Activated CD8-positive, alpha-beta memory T cell treated with anti-CD3 and anti-CD28 coated beads for 1 hour (primary cell): ENCODE measurements at places on chromosomes 7 and 10.

GRCh38 chr7:698515-699475 lies 27.7 kb upstream of the DNAAF5 start:
- DNase-seq = no peak

GRCh38 chr7:103009466-103010185 lies 65.0 kb downstream of the FBXL13 start:
- DNase-seq = no peak

GRCh38 chr7:28408960-28409715 lies 3.2 kb upstream of the CREB5 start:
- DNase-seq = peak; percentile 34

DNA sequence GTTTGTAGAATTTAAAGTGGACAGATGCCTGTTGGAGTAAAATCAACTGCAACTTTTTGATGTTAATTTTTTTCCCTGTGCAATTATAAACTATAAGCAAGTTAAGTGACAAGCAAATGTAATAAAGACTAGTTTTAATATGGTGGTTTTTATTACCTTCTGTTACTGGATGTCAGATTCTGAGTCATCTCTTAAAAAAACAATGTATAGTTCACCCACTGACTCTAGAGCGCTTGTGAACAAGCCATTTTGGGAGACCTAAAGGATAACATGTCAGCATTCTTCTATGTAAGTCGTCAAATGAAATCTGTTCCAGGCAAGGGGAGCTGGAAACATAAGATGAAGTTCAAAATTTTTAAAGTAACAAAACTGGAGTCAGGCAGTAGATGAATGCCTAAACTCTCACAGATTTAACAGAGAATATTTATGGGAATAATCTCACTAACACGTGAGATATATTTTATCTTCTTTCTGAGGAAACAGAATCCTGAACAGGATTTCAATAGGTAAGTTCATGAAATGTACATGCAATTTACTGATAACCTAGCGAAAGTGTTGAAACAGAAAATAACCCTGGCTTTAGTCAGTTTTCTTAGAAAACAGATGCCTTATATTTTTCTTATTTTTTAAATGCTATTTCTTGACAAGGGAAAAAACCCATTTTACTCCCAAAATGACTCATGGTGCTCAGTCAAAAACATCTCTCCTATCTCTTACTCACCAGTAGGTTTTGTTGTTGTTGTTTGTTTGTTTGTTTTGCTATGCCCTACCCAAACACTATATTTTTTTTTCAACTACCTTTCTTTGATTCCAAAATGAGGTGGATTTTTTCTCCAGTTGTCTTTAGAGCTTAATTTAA lies 91.7 kb downstream of the SLC39A12 start:
- DNase-seq = no peak

DNA sequence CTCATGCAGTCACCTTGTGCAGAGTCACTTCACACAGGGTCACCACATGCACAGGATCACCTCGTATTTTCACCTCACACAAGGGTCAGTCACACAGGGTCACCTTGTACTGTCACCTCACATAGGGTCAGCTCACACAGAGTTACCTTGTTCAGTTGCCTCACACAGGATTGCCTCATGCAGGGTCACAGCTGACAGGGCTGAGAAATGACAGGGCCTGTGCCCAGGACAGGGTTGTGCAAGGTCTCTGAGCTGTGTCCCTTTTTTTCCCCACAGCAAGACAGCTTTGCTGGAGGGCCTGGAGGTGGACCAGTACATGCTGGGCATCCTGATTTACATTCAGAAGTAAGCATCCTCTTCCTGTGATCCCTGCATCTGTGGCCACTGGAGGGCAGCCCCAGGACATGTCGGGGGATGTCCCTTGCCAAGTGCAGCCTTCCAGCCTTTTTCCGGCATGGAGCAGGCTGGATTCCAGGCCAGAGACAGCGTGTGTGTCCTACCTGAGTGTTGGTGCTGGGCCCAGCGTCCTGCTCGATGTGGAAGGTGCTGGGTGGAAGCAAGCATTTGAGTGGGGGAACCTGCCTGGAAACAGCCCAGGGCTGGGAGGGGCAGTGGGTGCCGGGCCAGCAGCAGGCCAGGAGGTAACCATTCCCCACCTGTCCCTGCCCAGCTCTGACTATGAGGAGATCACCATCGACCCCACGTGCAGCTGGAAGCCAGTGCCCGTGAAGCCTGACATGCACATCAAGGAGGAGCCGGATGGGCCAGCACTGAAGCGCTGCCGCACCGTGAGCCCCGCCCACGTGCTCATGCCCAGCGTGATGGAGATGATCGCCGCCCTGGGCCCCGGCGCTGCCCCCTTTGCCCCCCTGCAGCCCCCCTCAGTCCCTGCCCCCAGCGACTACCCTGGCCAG lies 16.3 kb downstream of the ZMIZ2 start:
- no peak for DNase-seq

- DNase-seq = no peak
Measured at GRCh38 chr10:5832946-5833345, 19.7 kb upstream of the GDI2 start.

GRCh38 chr10:113858541-113858940 lies 4.1 kb downstream of the NHLRC2 start:
- DNase-seq = no peak

DNA sequence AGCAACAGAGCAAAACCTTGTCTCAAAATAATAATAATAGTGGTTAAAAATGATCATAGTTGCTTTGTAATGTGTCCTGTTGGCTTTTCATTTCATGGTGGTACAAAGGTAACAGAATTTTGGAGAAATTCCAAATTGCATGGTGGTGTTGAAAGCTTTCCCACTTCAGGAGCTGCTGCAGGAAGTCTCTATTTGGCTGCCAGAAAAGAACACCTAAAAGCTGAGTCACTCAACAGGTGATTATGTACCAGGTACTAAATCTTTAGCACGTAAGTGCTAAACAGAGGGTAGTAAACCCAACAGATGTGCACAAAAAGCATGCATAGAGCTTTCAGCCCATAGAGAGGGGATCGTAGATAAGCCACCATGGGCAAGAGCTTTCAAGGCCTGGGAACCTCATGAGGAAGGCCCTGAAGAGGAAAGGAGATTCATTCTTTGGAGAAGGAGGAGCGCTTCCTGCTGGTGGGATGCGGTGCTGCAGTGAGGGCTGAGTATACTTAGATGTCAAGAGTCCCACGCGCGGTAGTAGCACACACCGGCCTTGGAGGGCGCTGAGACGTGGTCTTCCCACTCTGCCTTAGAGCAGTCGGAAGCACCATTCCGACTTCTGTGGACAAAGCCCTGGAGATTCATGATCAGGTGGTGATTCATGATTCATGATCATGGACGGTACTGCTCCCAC lies 118.7 kb downstream of the RALA start:
- no peak for DNase-seq

GRCh38 chr10:59176241-59177030 lies at the start of gene PHYHIPL:
Gene PHYHIPL, plus strand, starts transcription at chr10:59176643. Its CDS starts 211 bp downstream, at chr10:59176854.
- DNase-seq = no peak

- DNase-seq = no peak
Measured at GRCh38 chr10:2734603-2735002, 332.7 kb upstream of the PFKP start.

- no peak for DNase-seq
Measured at GRCh38 chr10:95559896-95560277, 1.3 kb downstream of the SORBS1 start.

DNA sequence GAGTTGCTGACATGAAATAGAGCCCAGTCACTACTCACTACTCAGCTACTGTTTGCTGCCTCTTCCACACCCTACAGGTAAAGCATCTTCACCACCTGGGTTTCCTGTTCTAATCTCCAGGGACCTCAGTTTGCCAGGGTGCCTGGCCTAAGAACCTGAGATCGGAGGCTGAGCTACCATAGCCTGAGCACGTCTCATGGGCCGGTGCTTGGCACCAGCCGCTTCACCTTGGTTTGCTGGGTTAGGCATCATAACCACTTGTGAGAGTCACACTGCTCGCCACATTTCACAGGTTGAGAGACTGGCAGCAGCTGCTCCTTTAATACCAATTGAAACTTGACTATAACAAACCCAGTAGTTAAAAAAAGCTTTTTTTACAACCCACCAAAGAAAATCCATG lies 75.1 kb downstream of the EMX2 start:
- DNase-seq = no peak

DNA sequence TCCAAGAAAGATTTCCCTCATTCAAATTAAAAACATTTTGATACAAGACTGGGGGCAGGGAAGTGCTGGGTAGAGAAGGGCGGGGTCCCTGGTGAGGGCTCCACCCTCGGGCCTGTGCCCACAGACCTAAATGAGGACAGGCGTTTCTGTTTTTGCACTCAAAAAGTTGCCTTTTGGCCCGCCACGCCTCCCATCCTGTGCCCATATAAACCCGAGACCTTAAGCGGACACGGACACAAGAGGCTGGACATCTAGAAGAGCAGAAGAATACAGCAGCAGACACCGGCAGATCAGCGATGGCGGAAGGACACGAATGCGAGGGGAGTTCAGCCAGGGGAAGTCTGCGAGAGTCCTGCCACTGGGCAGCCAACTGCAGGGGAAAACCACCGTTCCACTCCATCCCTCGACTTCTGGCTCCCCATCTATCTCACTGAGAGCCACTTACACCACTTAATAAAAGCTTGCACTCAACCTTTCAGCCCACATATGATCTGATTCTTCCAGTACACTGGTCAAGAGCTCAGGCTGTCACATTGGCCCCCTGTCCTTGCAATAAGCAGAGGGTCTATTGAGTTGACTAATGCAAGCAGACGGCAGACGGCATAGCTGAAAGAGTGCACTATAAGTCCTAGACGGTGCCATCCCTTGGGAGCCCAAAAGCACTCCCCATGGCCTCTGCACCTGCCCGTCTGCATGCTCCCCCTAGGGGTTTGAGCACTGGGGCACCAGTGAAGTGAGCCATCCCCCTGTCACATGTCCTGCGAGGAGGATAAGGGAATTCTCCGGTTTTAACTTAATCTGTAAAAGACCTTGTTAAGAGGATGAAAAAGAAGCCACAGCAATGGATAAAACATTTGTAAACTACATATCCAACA lies 181.8 kb upstream of the PRSS1 start:
- no peak for DNase-seq

DNA sequence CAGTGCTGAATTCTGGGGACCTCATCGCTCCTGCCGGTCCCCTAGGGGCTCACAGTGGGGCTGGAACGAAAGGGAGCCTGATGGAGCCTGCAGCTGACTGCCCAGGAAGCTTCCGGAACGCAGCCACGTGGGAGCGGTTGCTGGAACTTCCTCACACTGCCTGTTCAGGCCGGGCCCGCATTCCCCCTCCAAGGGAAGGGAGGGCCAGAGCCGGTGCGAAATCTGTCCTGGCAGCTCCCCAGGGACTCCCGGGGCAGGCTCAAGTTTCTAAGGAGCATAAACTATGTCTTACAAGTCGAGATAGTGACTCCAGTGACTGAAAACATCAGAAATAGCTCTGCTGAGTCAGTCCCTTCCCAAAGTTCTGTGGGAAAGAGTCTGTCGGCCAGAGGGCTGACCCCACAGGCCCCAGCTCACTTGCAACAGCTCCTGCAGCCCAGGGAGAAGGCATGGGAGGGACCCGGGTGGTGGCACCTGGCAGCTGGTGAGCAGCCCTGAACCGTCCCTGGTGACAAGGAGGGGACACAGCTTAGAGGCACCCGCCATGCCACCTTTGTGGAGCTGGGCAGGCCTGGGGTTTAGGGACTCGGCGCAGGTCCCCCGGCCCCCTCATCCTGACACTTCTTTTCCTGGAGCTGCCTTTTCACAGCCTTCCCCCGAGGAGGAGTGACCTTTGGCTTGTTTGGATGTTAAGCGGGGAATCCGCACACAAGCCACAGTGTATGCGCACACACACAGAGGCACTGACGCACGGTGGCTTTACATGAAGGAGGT lies 47.6 kb downstream of the PDGFA start:
- DNase-seq = no peak

DNA sequence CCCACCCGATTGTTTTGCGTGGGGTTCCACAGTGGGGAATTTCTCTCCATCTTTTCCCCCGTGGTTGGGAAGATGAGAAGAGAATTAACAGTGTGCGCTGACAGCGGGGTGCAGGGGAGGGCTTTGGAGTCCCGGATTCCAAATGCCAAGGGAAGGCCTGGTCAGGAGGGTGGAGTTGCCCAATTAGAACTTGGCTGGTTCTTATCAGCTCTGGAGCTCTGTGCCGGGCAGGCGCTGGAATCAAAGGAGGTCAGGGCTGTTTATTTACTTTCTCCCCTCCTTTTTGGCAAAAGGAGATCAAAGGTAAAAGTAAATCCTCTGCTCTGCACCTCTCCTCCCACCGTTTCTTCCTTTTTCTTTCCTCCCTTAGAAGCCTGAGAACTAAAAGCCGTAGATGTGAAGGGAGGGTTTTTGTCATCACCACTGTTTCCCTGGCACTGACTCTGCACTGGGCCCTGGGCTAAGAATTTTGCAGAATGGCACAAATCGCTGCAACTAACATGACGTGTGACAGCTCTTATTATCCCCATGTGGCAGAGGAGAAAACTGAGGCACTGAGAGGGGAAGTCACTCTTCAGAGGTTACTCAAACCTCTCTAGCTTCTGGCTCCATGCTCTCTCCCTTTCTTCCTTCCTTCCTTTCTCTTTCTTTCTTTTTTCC lies 95.2 kb upstream of the ZNF716 start:
- DNase-seq = no peak

DNA sequence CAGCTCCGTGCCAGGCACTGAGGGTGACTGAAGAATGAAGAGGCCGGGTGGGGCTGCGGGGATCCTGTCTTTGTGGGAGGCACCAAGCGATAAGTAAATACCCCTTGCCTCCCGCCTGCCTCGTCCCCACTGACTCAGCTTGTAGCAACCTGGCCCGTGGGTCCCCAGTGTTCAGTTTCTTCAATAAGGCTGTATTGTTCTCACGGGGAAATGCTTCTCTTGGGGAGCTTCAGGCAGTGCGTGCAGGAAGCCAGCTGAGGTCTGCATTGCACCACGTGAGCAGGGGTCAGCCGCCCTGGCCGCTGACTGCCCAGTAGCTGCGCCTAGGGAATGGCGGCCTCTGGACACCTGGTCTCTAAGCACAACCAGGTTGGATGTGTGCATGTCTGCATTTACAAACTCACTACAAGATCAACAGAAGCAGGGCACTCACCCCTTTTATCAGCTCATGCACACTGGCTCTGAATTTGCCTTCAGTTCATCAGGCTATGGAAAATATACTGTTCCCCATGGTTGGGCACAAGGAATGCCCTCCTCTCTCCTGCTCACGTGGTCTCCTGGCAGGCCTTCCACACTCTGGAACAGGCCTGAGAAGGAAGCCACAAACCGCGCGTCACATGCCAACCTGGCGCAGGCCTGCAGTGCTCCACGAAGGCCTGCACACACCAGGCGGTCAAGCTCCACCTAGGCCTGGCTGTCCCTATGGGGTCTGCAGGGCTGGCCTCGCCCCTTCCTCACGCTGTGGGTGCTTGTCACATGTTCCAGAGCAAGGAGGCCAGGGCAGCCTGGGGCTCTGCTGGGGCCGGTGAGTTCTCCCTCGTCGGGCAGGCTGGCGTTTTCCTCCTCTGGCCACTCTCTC lies 135.7 kb upstream of the RNF32 start:
- no peak for DNase-seq

DNA sequence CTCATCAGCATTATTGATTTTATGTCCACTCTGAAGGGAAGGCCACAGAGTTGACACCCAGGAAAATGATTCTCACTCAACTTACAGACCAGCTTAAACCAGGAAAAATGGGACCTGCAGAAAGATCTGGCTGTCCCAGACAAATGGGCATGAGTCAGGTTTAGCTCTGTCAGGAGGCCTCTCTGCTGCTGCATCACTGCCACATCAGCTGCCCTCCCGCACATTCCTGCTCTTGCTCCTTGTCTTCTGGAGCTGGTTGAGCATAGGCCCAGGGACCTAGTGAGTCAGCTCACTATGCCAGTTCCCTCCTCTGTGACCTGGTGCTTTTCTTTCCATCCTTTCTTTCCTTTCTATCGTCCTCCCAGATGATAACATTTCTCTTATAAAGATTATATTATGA lies 18.8 kb upstream of the SMNDC1 start:
- no peak for DNase-seq

GRCh38 chr10:6866757-6867156 lies 286.7 kb upstream of the PRKCQ start:
- DNase-seq = no peak
